ENCODE measurements at places on chromosomes 7 and 10.
A peak's percentile ranks its signal among the peaks of the same experiment; 100 is the strongest.

DNA sequence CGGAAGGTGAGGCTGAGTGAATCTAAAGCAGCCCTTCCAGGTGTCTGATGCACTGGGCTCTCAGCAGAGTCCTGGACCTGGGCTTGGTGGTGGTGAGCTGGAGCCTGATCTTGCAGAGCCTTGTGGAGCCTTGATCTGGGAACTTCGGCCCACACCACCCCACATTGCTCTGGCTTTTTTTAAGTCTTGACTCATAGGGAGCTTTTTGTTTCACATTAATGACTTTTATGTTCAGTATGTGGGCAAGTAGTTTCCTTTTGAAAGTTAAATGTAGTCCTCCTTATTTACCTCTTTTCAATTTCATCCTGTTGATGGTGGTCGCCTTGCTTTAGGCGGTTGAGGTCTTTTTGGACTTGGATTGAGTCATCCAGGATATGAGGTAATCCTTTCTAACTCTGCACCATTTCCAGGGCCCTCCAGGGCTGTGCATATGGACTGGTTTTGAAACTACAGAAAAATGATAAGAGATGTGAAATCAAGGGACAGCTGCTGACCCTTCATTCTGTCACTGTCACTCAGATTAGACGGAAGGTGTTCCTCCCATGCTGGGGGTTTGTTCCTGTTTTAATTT, 2.9 kb upstream of the NRAP start:
- DNase-seq, result peak; percentile 23

DNA sequence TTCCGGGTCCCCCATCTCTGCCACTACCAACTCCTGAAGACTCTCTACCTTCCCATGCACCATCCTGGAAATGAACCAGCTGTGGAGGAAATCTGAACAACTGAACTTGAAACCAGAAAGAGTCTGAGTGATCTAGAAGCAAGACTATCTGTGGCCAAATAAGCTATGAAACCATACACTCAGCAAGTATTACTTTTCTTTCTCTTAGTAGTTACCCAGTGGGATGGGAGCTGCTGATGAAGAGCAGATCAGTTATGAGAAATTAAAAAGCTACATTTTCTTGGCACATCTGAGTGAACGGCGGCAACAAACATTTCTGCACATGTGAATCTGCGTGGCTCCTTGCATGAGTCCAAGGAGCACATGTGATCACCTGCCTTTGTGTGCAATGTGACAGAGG, 31.6 kb upstream of the AGK start:
- no peak for DNase-seq

DNA sequence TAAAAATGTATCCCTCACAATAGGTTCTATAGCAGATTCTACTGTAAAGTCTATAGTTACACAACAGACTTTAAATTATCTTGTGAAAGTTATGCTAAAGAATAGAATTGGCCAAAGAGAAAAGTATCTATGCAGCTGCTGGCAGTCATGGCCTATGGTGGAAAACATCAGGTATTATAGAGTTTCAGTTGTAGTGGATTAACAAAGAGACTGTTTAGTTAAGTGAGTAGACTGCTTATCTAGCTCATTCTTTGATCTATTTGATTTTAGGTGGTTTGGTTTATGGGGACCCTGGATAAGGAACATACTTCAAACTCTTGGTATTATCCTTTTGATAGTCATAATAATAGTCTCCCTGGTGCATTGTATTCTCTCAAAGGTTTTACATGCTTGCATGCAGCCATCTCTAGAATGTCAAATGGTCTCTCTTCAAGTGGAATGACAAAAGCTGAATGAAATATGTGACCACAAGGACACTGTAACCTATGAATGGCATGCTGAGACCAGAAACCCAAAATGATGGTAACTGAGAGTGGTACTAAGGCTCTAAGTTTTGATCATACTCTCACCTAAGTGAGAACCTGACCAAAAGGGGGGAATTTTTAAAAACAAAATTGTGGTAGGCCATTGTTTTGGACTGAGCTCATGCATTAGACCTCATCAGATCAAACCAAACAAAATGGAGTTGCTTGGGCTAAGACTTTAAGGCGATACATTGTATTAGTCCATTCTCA, 54.9 kb upstream of the NAMPT start:
- DNase-seq, result no peak

- peak; percentile 57 for DNase-seq
Observed at GRCh38 chr10:29517352-29517923, 117.3 kb downstream of the SVIL start.

DNA sequence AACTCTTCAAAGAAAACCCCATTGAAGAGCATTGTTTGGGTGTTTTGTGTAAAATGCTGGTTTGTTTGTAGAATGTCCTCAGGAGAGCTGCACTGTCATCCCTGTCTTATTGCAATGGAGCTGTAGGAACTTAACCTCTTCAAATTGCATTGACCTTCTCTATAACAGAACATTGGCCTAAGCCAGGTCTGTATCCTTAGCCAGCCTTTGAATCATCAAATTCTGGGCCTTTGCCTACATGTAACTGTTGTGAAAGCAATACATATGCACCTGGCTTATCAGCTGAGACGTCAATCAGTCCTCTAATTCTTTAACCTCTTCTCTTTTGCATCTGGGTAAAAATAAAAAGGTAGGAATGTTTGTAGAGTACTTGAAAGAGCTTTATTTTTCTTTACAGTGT, 196.0 kb downstream of the CSTF2T start:
- no peak for DNase-seq

- no peak for DNase-seq
Observed at GRCh38 chr10:64846700-64847099, 1325.5 kb downstream of the REEP3 start.

- DNase-seq, result no peak
Observed at GRCh38 chr10:54985732-54986131, 184.7 kb upstream of the PCDH15 start.

- no peak for DNase-seq
Observed at GRCh38 chr10:29646960-29647461, 12.2 kb upstream of the SVIL start.

DNA sequence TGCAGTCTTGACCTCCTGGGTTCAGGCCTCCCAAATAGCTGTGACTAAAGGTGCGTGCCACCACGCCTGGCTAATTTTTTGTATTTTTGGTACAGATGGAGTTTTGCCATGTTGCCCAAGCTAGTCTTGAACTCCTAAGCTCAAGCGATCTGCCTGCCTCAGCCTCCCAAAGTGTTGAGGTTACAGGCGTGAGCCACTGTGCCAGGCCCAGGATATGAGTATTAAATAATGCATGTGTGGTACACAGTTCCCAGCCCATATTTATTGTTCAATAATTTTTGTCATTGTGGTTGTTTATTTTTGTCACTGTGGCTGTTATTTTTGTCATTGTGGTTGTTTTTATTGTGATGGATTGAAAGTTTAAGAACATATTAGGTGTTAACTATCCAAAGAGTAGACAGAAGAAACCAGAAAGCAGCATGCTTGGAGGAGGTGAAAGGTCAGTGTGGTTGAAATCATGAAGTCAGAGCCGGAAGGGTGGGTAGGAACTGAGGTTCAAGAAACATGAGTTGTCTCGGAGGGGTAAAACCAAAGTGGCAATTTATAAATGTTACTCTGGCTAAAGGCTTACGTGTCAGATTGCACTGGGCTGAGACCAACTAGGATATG, 45.0 kb downstream of the MRC1 start:
- DNase-seq, result no peak

DNA sequence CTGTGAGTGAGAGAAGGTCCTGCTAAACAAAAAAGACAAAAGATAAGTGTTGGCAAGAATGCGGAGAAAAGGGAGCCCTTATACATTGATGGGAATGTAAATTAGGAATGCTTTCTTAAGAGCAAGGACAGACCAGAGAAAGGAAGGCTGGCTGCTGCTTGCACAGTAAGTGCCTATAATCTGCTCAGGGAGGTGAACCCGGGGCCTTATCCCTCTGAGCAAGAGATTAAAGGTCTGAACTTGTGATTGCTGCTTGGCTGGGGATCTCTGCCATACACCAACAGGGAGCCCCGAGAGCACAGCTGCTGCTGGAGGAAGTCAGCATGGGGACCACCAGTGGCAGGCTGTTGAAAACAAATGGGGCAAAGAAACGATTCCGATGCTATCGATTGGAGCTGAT, 32.0 kb upstream of the CRTAC1 start:
- DNase-seq, result no peak

Measured in dermis blood vessel endothelial cell (primary cell).